ENCODE measurements at places on chromosomes 1 and 21.
A peak's percentile ranks its signal among the peaks of the same experiment; 100 is the strongest.

DNA sequence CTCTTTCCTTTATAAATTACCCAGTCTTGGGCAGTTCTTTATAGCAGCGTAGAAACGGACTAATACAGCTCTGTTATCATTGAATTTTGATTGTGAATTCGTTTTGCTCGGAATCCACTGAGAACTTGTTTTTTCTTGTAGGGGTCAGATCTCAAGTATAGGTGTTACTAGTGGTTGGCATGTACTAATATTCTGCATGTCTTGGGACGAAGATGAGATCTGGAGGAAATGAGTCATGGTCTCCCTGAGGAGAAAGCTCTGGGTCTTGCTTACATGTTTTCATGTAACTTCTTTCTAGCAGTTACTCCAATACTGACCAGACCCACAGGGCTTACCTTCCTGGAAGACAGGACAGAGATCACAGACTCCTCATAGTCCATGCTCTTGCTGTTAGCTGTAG, 30.3 kb downstream of the ZSCAN20 start:
- DNase-seq = no peak

GRCh38 chr1:66271216-66271903, 262.6 kb upstream of the SGIP1 start:
- DNase-seq = peak; percentile 3

DNA sequence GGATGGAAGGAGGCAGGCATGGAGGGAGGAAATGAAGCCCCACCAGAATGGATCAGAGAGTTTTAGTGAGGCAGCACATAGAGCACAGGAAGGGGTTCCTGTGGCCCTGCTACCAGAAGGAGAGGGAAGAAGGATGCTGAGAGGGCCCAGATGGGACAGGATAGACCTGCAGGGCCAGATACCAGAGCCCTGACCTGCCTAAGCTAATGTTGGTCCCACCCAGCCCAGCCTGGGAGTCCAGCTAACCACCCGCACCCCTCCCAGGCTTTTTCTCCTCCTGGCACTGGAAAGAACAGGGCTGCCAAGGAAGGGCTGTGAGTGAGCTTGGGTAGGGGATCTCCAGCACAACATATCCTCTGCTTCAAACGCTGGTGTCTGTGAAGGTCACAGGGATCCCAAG, 6.9 kb downstream of the NECTIN4 start:
- no peak for DNase-seq

GRCh38 chr1:22930240-22930912, 42.3 kb downstream of the LACTBL1 start:
- DNase-seq = peak; percentile 64

- peak; percentile 89 for DNase-seq
Observed at GRCh38 chr1:205504311-205505075, at the start of gene CDK18. TSS of gene CDK18 (plus strand) at chr1:205504669. CDS start at chr1:205523168, 18,499 bp downstream.

Measured in Caco-2 (cell line).